ENCODE measurements at places on chromosomes 2 and 18. TPM values are rescaled to one million over a fixed set of nuclear protein-coding genes. Genes with fewer than 3 reads are reported as not detected.

The CTLA4 gene
- total RNA-seq, result not detected

The FOXD4L1 gene
- under 0.01 TPM for total RNA-seq

The GPR45 gene
- total RNA-seq, result not detected

The ASB18 gene
- not detected for total RNA-seq

The CCDC88A gene
- total RNA-seq, result 32.9 TPM

The ANKRD36C gene
- 24.7 TPM for total RNA-seq

The PCGF1 gene
- 28.2 TPM for total RNA-seq

Measured in bronchial smooth muscle cell (primary cell).